ENCODE measurements at places on chromosomes 16 and 17. TPM values are rescaled to one million over a fixed set of nuclear protein-coding genes. Genes with fewer than 3 reads are reported as not detected.

GRCh38 chr16:73054125-73054484, 6.2 kb upstream of the ZFHX3 start:
- DNase-seq = no peak

DNA sequence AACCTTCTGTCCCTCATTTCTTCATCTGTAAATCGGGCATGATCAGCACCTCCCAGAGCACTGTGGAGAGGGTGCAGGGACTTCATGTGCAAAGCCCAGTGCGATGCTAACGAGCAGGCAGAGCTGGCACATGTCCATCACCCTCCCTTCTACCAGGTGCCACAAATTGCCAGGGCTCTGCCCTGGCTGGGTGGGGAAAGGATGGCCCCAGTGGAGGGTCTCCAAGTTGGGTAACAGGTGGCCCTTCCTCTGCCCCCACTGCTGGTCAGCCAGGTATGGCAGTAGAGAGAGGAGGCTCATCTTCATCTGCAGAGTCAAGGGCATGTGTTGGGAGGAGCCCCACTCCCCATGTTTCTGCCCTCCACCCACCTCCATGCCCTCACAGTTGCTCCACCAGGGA, 61.5 kb upstream of the CDH5 start:
- DNase-seq = no peak

- no peak for DNase-seq
Measured at GRCh38 chr16:50644729-50645128, 36.4 kb downstream of the SNX20 start.

DNA sequence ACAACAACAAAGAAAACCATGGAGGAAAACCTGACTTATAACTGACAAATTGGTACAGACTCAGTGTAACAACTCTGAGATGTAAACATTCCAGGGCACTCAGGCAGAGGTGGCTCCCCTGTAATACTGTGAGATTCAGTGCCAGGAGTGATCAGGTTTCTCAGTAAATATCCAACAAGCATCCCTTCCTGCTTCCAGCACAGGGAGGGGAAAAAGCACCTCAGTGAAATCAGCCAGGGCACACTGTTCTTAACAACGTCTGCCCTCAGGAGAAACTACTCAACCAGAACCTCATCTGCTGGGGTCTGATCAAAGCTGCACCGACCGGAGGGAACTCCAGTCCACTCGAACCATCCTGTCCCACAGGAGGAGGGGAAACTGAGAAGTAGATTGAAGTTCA, 52.3 kb downstream of the AMFR start:
- no peak for DNase-seq

DNA sequence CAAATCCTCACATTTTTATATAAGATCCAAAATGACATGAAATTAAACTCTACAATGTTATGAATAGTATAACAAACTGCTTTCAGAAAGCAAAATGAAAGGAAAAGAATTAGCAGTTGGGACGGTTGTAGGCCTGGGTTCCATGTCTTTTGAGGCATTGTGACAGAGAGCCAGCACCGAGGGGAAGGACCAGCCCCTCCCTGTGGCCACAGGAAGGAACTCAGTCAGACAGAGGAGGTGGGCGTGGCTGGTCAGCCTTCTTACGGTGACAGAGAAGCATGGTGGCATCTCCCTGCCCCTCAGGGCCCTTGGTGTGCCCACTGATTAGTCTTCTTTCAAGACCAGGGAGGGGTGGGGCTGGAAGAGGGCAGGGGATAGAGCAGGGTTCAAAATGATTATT, 5.7 kb downstream of the ZNF319 start:
- DNase-seq = no peak

- no peak for DNase-seq
Measured at GRCh38 chr17:82200135-82200534, 12.5 kb downstream of the CCDC57 start.

- no peak for DNase-seq
Measured at GRCh38 chr16:52543654-52544053, 3.3 kb downstream of the TOX3 start.

- peak; percentile 49 for DNase-seq
Measured at GRCh38 chr17:17044846-17045561, 2.7 kb downstream of the MPRIP start.

- DNase-seq = no peak
Measured at GRCh38 chr16:84617041-84617790, 662 bp downstream of the COTL1 start.

- no peak for DNase-seq
Measured at GRCh38 chr17:33200587-33200986, 92.5 kb downstream of the ASIC2 start.

DNA sequence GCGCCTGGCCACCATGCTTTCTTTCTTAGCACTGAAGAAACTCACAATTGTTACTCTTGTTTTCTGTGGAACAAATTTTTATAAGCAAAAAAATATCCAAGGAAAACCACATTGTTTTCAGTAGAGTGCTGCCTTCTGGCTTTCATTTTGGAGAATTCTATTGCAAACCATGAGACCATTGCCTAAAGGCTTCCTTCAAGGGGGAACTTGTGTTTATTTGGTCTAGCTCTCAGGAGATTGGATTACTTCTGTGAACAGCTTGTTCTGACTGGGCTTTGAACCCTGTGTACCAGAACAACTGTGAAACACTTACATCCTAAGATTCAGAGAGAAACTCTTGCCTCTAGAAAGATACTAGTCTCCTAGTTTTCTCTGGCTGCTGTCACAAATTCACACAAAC, 32.1 kb downstream of the TOM1L1 start:
- DNase-seq = no peak

GRCh38 chr17:73061161-73061560, 31.3 kb downstream of the SLC39A11 start:
- no peak for DNase-seq

GRCh38 chr16:11877374-11877773, 26.0 kb upstream of the RSL1D1 start:
- DNase-seq = no peak

GRCh38 chr17:42502926-42503325, 33.1 kb upstream of the NAGLU start:
- DNase-seq = no peak

DNA sequence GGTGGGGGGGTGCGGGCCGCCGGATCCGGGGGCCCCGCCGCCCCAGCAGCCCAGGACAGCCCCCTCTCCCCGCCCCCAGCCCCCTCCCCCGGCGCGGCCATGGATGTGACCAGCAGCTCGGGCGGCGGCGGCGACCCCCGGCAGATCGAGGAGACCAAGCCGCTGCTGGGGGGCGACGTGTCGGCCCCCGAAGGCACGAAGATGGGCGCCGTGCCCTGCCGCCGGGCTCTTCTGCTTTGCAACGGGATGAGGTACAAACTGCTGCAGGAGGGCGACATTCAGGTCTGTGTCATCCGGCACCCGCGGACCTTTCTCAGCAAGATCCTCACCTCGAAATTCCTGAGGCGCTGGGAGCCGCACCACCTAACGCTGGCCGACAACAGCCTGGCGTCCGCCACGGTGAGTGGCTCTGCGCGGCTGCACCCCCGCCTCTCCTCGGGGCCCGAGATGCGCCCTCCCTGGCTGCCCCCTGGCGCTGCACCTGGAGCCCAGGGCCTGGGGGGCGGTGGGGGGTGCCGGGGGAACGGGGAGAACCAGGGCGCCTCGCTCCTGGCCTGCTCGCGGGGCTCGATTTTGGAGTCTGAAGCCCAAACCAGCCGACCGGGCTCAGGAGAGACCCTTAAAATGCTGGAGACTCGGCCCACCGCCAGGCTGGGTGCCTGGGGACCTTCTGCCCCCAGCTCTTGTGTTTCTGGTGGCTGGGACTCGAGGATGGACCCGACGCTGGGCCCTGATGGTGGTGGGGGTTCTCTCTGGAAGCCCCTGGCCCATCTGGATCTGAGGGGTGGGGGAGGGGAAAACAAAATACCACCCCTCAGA, 744 bp downstream of the CMIP start:
- DNase-seq = no peak

Gene LGALS9
- total RNA-seq = 2.9 TPM

Gene C17orf78
- total RNA-seq = not detected

Gene CSH2
- total RNA-seq = not detected

Gene ABCA3
- 16.3 TPM for total RNA-seq

Gene FAM117A
- 3.4 TPM for total RNA-seq

Gene VMO1
- total RNA-seq = 0.82 TPM

Gene RASD1
- total RNA-seq = 0.42 TPM

All from chondrocyte (in vitro differentiated cells).